ENCODE measurements at places on chromosomes 2 and 18. TPM values are rescaled to one million over a fixed set of nuclear protein-coding genes. Genes with fewer than 3 reads are reported as not detected.

- peaks cover 30% of the 10 kb centered on the region for H3K4me1 ChIP-seq
- H3K27ac ChIP-seq: no peak overlapping the region
- no peak overlapping the region for H3K4me3 ChIP-seq
- DNase-seq: no peak
Measured at GRCh38 chr2:189261431-189261841, 81.9 kb upstream of the COL5A2 start.

MTCL1 gene
- total RNA-seq: 23.3 TPM

GRCh38 chr18:71707400-71707799 is 836.7 kb downstream of the CBLN2 start:
- no peak for DNase-seq
- H3K27ac ChIP-seq: no peak overlapping the region
- no peaks in the 10 kb centered on the region for H3K27me3 ChIP-seq
- no peak overlapping the region for H3K4me3 ChIP-seq
- H3K4me1 ChIP-seq: no peaks in the 10 kb centered on the region

TRIM54 gene
- 0.41 TPM for total RNA-seq

DNA sequence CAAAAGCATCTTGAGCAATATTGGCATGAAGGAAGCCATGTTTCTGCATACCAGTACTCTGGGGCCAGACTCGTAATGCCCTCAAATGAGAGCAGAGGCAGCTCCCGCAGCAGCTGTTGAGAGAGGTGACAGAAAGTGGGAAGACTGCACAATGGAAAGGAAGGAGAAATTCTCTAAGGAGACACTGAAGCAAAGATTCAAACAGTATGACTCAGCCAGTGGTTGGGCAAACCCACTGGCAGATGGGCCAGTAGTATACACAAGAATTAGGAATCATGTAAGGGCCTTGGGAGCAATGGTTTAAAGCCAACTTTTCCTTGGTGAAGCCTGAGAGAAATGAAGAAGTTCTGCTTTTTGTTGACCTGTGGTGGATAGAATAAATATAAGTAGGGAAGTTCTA is 2092.7 kb upstream of the PIK3C3 start:
- H3K27me3 ChIP-seq: no peaks in the 10 kb centered on the region
- H3K4me1 ChIP-seq: no peaks in the 10 kb centered on the region
- H3K4me3 ChIP-seq: no peak overlapping the region
- DNase-seq: no peak

DNA sequence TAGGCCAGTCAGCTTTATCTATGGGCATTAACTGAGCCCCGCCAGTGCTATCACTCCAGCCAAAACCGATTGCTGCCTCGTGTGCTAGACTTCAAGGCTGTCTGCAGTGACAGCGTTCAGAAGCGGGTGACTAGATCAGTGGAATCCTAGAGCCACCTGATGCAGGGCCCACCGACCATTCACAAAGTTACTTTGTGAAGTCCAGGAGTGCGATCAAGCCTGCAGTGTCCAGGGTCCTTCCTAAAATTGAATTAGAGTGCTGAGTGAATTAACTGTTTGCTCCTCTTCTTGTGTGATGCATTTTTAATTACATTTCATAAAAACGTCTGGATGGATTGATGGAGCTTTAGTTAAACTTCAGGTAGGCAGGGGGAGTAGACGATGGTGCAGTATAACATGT is 13.9 kb downstream of the PCARE start:
- H3K36me3 ChIP-seq: no peaks in the 10 kb centered on the region
- no peak overlapping the region for H3K4me3 ChIP-seq
- H3K27ac ChIP-seq: no peak overlapping the region
- H3K4me1 ChIP-seq: no peaks in the 10 kb centered on the region

Measured in thoracic aorta (tissue), 2 donors.